ENCODE measurements at places on chromosomes 6 and 20.

DNA sequence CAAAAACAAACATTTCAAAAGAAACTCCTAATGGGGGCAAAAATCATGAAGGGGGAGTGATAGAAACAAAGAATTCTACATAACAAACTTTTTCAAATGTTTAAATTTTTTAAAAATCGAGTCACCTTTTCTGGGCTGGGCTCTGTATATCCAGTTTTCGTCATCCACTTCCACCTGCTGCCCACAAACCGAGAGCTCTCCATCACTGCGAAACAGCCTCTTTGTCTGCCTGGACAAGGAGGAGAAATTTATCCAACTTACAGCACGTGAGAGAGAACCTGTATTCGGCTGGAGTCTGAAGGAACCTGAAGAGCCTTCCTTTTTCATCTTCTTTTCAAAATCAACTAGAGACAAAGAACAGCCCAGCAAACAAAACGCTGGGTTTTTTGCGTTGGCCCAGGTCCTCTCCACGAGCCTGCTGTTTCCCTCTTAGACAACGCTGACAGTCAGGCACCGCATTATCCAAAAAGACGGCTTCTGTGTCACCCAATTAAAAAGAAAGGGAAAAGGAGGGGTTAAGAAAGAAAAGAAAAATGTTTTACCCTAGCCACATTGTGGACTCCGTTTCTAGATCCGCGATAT lies 72.4 kb upstream of the NHSL1 start:
- no peak for DNase-seq

DNA sequence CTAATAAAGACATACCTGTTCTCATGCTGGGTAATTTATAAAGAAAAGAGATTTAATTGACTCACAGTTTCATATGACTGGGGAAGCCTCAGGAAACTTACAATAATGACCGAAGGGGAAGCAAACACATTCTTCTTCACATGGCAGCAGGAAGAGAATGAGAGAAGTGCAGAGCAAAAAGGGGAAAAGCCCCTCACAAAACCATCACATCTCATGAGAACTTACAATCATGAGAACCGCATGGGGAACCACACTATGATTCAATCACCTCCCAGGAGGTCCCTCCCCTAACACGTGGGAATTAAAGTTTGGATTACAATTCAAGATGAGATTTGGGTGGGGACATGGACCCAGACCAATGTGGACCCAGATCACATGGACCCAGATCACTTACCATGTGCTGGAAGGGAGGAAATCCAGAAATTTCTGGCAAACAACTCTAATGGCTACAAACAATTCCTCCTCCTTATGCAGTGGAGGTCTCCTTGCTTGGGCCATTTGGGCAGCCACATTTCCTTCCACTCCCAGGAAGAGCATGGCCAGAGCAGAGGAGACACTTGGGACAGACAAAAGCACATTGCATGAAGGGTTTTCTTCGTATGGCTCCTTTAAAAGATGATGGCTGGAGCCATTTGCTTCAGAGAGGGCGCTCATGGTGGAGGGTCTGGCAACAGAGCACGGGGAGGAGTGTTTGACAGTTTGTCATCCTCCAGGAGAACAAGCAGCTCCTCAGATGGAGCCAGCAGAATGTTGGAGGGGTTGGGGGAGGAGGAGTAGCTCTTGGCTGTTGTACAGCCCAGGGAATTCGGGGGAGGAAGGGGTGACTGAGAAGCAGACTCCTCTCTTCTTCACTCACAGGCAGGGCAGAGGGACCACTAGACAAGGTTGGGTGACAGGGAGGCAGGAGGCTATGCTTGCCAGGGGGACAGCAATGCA lies 30.4 kb downstream of the SERPINB9 start:
- DNase-seq = no peak

GRCh38 chr20:32364554-32365208 lies 6.5 kb downstream of the ASXL1 start:
- DNase-seq = no peak

DNA sequence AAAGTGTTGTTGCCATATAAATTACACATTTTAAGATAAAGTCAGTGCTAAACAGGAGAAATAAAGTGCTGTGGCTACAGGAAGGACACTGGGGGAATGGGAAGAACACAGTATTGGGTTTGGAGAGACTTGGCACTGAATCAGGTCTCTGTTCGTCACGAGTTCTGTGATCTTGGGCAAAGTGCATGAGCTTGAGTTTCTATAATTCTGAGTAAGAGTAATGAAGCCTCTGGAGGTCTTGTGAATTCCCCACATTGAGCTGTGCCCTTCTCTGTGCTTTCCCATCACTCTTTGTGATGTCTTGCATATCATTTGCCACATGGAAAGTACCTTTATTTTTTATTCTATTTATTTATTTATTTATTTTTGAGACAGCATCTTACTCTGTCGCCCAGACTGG lies 16.8 kb upstream of the EEF1A1 start:
- DNase-seq = no peak

DNA sequence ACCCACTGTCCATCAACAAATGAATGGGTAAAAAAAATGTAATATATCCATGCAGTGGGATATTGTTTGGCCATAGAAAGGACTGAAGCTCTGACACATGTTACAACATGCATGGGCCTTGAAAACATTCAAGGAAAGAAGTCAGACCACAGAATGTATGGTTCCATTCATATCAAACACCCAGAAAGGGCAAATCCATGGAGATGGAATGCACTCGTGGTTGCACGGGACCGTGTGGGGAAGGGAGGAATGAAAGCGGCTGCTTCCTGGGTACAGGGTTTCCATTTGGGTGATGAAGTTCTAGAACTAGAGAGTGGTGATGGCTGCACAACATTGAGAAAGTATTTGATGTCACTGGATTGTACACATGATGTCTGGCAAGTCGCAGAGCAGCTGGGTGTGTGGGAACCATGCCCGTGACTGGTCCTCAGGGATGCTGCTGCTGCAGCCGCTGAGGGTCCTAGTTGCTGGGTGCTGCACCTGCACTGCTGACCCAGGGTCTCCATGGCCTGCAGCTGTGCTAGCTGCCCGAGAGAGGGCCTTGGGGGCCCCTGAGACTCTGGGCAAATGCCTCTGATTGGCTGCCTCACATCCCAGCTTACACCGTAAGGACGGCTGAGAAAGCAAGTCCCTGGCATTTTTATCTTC lies 220.3 kb downstream of the NRN1 start:
- no peak for DNase-seq

GRCh38 chr6:95489185-95489863 lies 88.0 kb upstream of the MANEA start:
- no peak for DNase-seq

DNA sequence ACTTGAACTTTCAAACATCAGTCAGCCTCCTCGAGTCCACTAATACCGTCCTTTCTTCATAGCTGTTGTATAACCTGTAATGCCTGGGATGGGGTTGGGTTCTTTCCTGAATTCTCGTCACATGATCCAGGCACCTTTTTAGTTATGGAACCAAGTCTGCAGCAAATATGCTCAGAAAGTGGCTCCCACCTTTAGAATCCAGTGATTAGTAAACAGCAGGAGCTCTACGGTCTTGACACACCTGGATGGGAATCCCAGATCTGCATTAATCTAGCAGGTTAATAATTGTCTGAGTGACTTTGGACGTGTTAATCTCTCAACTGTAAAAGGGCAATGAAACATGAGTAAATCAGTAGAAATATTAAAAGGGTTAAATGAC lies 729 bp upstream of the ZHX3 start:
- DNase-seq = no peak

- peak; percentile 95 for DNase-seq
These were observed 6.3 kb upstream of the PARD6B start for GRCh38 chr20:50724851-50725723.

DNA sequence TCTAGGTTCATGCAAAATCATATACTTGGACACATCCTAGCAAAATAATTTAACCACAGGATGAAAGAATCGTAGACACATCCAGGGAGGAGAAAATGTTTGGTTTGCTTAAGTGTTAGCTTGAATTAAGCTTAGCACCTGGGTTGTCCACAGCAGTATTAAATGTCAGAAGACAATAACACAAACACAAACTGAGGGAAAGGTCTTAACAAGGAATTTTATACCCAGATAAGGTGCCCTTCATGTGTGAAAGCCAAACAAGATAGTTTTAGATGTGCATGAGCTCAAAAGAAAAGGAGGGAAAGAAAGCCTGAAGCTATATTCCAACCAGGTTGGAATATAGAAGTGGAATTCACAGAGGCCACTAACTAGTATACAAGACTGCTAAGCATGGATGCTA lies 49.1 kb downstream of the SLC23A2 start:
- DNase-seq = no peak

GRCh38 chr20:45456632-45457031 lies 12.9 kb upstream of the WFDC2 start:
- DNase-seq = no peak

DNA sequence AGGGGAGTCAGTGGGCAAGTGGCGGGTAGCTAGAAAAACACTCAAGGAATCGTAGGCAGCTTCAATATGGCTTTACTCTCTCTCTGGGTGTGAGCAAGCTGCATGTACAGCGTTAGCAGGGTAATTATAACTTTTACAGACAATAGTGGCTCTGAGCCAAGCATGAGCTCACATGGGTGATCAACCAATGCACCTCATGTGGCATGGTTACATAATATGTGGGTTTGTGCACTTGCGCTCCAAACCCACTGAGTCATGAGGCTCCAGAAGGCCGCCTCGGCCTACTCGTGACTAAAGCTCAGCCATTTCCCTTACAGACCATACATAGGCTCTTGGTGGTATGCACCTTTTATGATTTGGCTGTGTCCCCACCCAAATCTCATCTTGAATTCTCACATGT lies 78.4 kb upstream of the FBXL4 start:
- no peak for DNase-seq

DNA sequence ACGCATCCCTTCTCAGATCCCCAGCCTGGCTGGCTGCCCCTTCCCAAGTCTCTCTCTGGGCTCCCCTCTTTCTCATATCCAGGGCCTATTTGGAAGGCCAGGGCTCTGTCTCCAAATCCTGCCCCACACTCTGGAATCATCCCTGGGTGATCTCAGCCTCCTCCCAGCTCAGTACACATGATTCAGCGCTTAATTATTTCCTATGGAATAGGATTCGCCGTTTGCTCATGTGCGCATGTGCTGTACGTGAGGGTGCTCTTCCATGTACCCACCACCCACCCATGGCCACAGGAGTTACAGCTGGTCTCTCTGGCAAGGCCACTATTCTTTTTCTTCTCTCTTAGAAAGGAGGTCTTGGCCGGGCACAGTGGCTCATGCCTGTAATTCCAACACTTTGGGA lies 81.7 kb upstream of the FOXP4 start:
- DNase-seq = no peak

DNA sequence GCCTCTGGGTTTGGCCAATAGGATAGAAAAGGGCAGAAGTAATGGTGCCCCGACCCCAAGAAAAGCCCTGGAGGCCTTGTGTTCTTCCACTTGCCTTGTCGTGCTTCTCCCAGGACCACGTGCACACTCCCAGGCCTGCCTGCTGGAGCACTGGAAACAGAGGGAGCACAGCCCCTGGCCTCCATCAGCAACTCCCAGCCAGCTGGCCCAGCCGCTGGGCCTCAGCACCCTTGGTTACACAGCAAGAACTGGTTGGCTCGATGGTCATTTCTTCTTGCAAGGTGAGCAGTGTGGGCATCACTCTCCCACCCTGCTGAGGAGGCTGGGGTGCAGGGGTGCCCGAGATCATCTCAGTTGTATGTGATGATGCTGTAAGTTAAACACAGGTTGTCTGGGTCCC lies 69.2 kb upstream of the CST7 start:
- no peak for DNase-seq
